ENCODE measurements at places on chromosomes 6 and 20.

- DNase-seq, result no peak
Observed at GRCh38 chr6:84575264-84575663, 189.1 kb downstream of the TBX18 start.

- DNase-seq, result no peak
Observed at GRCh38 chr20:18513208-18513607, 5.5 kb downstream of the SEC23B start.

DNA sequence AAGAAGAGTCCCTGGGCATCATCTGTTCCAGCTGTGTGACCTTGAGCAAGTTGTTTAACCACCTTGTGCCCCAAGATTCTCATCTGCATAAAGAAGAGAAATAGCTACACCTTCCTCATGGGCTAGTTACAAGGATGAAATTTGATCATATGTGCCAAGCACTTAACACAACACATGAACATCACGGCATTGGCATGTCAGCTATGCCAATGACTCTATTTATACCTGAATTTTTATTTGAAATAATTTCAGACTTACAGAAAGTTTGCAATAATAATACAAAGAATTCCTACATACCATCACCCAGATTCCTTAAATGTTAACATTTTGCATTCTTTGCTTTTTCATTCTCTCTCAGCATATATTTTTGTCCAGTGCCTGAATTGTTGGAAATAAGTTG, 21.0 kb upstream of the TCF15 start:
- no peak for DNase-seq

GRCh38 chr6:129754750-129755149, 44.8 kb upstream of the ARHGAP18 start:
- DNase-seq, result no peak

DNA sequence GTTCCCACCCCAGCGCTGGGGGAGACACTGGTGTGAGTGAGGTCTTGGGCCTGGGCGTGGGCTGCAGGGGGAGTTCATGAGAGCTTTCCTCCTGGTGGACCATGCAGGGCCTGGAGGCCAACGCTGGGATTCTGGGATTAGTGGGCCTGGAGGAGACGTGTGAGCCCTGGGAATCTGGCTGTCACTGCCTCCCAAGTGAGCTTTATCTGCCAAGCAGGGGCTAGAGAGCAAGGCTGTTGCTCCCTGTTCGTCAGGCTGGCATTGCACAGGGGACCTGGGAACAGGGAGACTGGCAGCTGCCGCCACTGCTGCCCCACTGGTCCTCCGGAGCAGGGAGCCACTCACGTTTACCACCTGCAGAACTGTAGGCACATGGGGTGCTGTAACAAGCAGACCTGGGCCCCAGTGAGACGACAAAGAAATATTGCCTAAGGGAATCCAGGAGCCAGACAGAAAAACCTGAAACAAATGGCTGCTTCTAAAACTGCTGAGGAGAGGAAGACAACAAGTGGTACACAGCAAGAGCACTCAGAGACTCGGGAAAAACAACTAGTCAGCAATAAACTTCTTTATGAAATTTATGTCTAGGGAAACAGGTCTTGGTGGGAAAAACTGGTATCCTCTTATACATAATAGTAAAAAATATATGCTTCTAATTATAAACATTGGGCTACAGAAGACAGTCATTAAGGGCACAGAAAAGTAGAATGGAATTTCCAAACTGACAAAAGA, 45.2 kb downstream of the PPP1R3G start:
- DNase-seq, result no peak

DNA sequence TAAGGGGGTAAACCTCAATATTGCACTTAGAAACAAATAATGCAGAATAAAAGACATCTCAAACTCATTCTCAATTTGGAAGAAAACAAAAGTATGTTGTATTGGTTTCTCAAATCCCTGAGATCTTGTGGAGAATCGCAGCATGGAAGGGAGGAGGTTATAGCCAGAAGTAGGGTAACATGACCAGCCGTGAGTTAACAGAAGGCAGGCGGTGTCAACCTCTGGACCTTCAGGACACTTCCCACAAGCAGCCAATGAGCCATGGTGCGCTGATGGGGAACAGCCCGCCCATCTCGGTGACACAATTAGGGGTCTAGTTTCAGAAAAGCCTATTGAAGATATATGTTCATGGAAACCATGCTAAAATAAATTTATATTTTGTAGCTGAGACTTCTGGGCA, 98.4 kb downstream of the ALDH8A1 start:
- no peak for DNase-seq

GRCh38 chr20:6122873-6123648, at the start of gene FERMT1:
FERMT1 (minus strand) TSS chr20:6123030; CDS start chr20:6119554, 3,476 bp downstream.
- DNase-seq, result peak; percentile 40

DNA sequence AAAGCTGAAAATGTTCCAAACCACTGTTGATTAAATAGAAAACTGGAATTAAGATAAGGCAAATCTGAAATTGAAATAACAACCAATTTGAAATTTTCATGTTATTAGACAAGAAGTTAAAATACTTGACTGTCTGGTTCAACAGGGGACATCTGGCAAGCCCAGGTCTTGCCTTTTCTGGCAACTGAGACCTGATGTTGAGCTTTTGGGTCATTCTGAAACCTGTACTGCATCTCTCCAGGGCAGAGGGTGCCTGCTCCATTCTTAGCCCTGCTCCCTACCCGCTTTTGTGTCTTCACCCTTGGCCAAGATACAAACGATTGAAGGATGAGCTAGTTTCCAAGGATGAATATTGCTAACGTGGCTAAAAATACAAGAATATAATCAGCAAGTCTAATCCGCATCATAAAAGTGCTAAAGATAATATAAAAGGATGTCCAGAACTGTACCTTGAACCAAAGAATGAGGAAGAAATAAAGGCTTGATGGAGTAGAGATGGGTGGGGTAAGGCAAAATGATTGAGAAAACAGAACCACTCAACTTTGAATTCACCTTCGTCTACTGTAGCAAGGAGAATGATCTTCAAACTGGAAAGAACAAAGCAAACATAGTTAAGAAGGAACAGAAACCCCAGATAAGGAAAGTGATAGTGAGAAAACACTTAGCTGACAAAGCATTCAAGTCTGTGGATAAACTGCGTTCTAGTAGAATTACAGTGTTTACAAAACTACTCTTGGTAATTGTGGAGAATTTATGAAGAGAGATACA, 109.8 kb upstream of the MAN1A1 start:
- no peak for DNase-seq

DNA sequence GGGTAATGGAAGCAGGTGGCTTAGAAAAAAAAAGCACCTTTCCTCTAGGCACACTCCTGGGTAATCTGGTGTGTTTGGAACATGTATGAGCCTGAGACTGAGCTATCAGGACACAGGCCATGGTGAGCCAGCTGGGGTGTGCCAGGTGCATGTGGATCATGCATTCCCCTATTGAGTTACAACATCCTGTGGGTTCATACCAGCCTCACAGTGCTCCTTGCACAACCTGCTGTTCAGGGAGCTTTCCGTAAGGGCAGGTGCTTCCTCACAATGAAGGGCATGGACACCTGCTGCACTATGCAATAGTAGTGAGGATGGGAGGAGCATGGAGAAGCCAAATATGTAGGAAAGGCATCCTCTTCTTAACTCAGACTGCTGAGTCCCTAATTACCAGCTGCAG, 197.2 kb upstream of the SUPT3H start:
- DNase-seq, result no peak

GRCh38 chr20:36572701-36573102, 695 bp upstream of the TGIF2 start:
- DNase-seq, result no peak

DNA sequence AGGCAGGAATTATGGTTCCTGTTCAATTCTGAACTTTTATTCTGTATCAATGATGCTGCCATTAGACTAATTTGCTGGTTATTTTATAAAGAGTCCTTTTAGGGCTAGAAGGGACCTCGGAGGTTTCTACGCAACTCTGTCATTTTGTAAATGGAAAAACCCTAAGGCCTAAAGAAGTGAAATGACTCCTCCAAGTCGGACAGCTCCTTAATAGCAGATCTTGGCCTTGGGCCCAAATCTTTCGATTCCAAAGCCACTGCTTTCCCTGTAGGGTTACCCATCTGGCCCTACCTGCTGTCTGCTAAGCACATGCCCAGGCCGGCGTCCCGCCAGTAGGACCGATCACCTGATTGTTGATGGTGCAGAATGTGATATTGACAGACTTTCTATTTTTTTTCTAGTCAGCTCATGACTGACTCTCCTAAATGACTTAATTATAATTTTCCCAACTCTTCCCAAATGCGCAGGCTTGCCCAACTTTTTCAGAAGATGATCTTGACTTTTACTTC, 40.2 kb downstream of the PLEKHG1 start:
- no peak for DNase-seq

DNA sequence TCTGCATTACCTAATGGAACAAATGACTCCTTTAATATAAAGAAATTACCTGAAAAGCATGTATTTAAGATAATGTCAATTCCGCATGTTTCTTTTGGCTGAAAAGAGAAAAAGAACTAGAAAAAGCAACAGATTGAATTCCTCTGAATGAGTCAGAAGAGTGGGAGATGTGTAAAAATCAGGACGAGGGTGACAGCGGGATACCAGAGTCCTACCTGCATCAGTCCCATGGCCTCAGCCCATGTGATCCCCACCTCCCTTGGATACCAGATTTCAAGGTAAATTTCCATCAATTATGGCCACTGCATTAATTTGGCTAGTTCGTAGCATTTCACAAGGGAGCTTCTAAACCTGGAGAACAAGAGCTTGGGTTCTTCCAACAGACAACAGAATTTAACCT, 10.0 kb upstream of the MOXD1 start:
- peak; percentile 19 for DNase-seq

- DNase-seq, result no peak
Observed at GRCh38 chr6:156087487-156087886, 631.8 kb upstream of the NOX3 start.

GRCh38 chr20:18101125-18101810, 36.4 kb upstream of the KAT14 start:
- DNase-seq, result no peak

GRCh38 chr6:2403546-2403945, 158.1 kb upstream of the GMDS start:
- no peak for DNase-seq

DNA sequence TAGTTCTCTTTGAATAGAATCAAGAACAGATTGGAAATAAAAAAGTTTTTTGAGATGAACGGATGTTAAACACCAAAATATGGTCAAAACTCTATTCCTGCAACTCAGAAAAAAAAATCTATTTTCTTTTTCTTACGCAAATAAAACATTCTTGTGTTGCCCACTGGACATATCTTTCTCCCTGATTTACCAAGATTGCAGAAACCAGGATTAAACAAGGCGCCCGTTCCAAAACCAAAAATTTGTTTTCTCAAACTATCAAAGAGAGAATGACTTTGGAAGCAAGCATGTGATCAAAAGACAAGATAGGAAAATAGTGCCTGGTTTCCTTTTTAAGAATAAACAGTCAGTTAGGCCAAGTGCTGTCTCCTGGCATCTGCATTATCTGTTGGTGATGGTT, 273.1 kb downstream of the CLIC5 start:
- no peak for DNase-seq

DNA sequence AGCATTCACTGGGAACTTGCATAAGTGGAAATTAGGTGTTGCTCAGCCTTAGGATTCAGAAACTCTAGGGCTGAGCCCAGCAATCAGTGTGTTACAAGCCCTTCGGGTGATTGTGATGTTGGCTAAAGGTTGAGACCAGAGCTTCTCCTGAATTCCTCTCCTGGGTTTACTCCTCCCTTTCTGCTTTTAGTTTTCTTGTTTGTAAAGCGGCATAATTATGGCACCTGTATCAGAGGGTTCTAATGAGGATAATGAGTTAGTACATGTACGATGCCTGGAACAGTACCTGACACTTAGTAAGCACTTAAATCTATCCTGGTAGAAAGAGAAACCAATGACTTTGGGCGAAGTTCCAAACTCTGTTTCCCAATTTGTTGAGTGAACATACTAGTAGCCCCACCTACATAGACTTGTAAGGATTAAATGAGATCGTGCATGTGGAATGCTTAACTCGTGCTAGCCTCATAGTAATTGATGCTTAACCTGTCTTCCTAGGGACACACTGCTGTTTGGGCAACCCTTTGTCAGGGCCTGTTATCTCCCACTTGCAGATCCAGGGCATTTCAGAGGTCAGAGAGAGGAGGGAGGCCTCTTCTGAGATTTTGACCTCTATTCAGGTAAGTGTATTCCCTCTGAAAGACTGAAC, 932 bp upstream of the EZR start:
- DNase-seq, result no peak

DNA sequence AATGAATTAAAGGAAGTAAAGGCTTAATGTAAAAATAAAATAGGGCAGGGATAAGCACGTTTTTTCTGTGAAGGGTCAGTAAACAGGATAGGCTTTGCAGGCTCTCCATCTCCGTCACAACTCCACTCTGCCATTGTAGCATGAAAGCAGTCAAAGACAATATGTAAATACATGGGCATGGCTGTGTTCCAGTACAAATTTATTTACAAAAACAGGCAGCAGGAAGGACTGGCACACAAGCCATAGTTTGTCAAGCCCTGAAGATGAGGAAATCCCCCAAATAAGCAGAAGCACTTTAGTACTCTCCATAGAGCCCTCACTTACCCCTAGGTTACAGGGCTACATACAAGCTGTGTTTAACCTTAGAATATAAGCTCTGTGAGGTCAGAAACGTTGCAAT, 8.9 kb upstream of the FBXO9 start:
- DNase-seq, result no peak

GRCh38 chr6:34671801-34672656, 24.5 kb downstream of the ILRUN start:
- no peak for DNase-seq

DNA sequence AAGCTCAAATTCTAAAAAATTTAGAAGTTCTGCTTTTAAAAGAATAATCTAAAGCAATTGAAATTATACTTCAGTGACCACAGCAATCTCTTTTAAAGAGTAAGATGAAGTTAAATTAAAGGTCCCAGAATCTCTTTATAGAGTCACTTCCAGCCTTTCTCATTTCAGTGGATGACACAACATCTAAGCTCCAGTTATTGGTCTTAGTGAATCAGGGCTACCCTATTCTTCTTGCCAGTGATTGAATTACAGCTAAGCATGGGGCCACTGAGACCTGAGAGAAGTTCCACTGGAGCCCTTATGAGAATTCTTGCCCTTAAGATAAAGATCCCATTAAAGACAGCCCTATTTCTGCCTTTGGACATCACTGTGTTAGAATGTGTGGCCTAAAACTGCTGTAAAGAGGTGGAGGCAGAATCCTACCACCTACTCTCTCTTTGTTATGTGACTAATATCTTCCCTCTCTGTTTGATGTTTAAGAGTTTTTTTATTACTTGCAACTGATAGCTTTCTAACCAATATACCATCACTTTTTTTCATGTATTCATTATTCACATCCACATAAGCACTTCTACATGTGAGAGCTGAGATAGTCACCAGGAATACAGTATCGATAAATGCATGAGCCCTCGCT, 128.6 kb downstream of the UNC5CL start:
- no peak for DNase-seq

- DNase-seq, result no peak
Observed at GRCh38 chr6:2186516-2186915, 58.9 kb downstream of the GMDS start.

DNA sequence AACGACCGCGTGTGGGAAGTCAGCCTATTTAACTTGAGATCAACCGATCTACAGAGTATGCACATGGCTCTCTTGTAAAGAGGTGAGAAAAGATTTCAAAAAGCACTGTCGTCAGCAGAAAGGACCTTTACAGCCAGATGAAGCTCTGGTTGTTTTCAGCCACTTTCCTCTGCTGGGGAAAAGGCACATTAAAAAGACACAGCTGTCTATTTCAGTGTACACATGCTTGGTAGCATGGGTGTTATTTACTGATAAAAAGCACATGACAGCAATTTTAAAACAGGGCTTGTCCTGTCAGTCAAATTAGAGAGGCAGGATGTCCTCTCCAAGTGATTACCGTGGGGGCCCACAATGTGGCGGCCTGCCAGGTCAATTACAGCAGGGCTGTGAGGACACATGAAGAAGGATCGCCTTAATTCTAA, 188.9 kb downstream of the PRKN start:
- peak; percentile 8 for DNase-seq

Measured in Ammon's horn (tissue), 1 donor.